ENCODE measurements at places on chromosomes 1 and 21. TPM values are rescaled to one million over a fixed set of nuclear protein-coding genes. Genes with fewer than 3 reads are reported as not detected.

Gene MFAP2
- total RNA-seq: not detected

Gene SLC41A1
- total RNA-seq: 30.1 TPM

Gene HDAC1
- total RNA-seq: 181 TPM

Gene NHLH1
- total RNA-seq: 0.54 TPM

Gene SPTA1
- total RNA-seq: not detected

Gene KRTAP12-2
- total RNA-seq: not detected

Gene NBPF26
- 6.5 TPM for total RNA-seq

Gene TSPAN1
- not detected for total RNA-seq

Gene INSRR
- total RNA-seq: 0.68 TPM

Gene TACSTD2
- not detected for total RNA-seq

Gene CACNA1E
- total RNA-seq: not detected
